Retina (tissue), 1 donor: ENCODE measurements at places on chromosomes 3 and 15.

DNA sequence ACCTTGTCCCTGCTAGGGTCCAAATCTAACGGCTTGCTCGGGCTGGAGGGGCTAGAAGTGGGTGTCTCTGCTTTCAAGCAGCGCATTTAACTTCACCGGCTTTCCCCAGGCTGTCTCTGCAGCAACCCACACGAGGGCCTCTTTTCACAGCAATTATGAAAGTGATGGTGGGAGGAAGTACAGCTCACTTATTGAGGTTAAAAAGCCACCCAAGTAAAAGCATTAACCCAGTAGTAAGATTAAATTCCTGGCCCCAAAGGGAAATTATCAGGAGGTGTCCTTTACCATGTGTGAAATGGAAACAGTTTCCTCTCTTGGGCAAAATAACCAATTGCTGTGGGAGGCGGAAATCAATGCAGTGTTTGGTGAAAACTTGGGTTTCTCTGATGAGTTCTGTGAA is 41.1 kb downstream of the NGRN start:
- no peak for DNase-seq

DNA sequence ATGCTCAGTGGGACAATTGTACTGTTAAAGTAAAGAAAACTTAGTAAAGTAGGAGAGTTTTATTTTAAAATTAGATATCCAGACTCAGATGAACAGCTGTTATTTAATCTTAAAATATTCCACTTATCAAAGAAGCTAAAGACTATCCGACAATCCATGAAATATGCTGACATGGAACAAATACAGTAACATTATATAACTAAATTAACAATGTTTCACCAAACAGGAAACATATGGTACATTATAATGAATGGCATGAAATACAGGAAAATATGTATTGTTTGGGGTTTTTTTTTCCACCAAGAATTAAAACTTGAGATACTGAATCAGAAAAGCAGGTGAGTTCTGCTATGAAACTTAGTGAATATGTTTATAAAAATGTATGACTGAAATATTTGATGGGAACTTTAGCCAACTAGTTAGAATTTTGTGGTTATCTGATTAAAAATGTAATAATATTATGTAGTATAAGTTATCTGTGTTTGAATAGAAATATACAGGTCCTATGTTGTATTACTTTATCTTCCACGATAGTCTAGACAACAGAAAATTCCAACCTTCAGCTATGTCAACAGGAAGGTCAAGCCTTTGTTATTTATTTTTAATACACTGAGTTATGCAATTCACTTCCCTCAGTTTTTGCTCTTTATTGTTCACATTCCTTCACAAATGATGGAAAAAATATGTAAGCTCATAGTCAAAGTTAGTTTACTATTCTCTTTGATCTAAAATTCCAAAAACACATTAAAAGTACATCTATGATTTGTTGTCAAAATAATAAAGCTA is 72.7 kb downstream of the UACA start:
- DNase-seq: no peak

DNA sequence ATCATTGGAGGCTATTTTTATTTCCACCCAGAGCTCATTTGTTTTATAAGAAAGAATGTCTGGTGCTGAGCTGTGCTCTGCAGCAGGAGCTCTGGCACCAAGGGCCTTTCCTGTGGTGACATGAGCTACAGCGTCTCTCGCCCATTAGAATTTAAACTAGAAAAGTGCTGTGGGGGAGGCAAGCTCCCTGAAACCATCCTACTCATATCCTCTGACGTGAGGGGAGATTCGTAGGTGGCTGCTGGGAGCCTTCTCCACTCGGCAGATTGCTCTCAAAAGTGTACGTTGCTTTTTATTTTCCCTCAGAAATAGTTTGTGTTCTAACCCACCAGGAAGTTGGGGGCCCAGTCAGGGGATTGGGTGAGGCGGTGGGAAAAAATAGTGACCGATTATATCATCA is 76.3 kb upstream of the ARHGEF3 start:
- no peak for DNase-seq

DNA sequence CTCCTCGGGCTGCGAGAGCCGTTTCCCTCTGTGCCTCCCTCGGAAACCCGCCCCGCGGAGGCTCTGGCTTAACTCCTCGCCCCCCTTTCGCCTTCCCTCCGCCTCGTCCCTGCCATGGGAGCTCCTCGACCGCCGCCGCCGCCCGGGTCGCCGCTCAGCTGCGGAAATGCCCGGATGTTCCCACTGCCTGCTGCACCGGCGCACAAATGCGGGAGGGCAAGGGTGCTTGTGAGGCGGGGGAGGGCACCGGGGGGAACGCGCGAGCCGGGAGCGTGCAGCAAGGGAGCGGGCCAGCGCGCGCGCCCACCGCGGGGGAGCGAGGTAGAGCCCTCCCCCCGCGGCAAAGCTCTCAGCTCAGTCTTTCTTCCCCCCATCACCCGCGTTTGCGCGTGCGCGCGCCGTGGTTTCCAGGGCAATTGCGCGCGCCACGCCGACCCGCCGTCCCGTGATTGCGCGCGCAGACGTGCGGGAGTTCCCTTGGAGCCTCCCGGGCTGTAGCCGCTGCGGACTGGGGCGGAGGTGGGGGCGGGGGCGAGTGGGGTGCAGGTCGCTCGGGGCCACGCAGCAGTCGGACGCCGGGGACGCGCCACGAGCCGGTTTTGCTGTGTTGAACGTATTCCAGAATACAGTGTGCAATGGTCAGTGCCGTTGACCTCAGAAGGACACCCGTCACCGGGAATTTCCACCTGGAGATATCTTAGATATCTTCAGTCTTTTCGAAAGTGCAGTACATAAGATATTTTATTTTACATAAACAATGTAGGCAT is at the start of gene DMXL2:
Gene DMXL2 (minus strand): TSS at position 168 of the 767 bp plus-strand sequence. CDS start 226 bp downstream, outside the sequence.
- DNase-seq: peak; percentile 97

DNA sequence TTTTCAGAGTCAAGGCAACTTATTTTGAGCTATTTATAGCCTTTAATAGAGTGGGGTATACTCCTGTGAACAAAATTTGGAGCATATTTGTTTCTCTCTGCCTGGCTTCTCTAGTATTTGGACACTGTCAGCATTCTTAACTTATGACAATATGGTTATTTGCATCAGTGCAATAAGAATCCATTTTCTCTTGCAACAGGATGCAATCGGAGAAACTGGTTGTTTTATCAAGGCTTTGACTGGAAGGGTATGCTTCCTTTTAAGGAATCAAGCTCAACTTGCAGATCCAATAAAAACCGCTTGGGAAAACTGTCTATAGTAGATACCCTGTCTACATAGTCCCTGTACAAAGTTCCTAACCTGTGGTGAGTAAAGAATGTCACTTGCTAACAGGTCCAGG is 106.7 kb downstream of the DPH6 start:
- no peak for DNase-seq

DNA sequence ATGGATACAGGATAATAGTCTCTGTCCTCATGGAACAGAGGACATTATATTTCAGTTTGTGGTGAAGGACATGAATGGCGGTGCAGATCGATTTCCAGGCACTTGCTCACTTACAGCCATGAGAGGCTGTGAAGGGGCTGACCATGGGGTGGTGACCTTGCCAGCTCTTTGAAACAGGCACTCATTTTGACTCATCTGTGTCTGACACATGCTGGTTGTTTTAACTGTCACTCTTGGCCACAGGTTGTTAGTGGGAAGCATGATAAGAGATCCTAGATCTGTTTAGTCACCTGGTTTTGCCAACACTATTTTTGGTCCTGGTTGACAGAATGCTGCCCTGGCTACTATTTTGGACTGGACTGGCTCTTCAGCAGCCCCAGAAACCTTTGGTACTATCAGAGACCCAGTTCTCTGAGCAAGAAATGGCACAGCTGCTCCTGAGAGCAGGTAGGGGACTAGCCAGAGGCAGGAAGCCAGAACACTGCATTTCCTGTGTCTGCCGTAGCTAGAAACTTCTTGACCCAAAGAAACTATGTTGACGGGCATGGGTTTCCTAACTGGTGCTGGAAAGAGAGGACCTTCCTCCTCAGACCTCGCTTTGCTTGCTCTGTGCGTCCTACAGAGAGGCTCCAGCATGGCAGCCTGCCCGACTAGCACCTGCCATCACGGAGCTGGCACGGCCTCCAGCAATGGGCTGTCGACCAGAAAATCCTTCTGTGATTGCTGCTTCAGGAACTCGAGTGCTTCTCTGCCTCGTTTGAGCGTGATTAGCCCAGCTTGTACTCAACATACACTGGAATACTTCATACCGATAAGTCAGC is 6.3 kb downstream of the PXYLP1 start:
- no peak for DNase-seq

DNA sequence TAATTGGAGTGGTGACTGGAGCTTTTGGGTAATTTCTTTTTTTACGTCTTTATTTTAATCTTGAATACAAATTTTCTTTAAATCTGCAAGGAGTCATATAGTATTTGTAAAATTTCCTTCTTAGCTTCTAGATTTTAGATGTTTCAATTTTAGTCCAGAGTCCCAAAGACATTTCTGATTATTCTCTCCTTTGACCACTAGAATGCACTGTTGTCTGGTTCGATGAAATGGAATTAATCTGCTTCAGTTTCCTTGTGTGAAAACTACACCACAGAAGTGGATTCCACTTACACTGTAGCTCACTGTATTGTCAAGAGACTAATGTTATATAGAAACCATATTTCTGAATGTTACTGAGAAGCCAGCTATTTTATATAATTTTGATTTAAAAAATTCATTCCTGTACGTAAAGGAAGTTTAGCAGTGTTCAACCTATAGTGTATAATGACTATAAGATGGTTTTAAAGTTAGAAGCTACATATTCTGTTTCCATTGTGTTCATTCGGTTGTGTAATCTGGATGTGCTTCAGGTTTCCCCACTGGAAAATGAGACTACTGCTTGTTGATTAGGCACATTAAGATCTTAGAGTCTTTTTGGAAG is 6.1 kb downstream of the GRAMD1C start:
- peak; percentile 18 for DNase-seq

DNA sequence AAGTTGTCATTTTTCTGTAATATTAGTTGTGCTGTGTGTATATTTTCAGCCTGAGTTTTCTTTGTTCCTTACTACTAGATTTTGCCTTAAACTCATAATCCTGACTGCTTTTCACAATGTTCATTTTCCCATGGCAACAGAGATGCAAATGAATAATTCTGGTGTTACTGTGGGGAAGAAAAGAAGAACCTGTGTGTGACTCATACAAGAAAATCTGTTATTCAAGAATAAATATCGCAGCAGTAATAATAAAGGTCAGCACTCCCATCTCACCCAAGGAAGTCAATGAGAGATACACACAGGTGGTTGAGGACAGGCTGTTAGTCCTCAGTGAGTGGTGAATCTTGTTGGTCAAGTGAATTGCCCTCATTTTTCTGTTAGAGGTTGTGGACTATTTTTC is 656.6 kb upstream of the NAALADL2 start:
- no peak for DNase-seq

GRCh38 chr3:59306436-59306835 is 256.6 kb upstream of the CFAP20DC start:
- DNase-seq: no peak

DNA sequence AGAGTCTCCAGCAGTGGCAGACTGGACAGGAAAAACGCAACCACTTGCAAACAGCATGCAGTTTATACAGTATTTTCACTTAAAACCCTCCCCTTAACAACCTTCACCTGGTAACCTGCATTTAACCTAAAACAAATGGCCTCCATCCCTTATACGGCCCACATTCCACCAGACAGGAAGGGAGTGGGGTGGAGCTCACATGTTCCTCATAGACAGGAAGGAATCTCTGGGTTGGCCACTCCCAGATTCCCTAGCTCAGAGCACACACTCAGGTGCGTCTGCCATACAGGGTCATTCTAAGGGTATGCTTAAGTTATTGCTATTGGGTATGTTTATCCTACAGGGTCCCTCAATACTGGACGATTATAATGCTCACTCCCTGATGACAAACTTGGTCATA is 16.8 kb upstream of the ABHD2 start:
- no peak for DNase-seq

DNA sequence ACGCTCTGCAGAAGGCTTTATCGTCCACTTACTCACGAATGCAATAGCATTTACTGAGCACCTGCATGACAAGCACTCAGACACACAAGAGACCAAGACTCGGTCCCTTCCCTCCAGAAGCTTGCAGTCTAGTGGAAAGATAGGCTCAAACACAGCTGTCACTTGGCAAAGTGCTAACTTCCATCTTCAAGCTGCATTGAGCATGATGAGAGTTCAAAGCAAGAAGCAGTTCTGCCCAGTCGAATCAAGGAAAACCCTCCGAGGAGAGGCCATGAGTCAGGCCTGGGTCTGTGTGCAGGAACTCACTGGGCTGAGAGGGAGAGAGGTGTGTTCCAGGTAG is 51.5 kb downstream of the C3orf20 start:
- DNase-seq: no peak

DNA sequence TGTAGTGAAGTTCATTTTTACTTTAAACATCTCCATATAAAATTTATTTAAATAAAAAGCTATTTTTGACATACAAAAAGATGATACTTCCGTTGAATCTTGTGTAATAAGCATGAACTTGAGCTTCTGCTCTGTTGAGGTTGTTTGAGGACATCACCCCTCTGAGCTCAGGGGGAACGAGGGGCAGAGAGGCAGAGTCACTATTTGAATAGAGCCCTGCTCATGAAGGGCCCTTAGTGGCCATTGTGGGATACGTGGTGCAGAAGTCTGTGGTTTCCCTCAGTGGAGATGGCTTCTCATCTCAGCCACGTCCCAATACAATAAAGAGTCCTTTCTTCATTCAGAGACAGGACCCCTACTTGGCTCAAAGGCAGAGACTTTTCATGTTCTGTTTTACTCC is 10.6 kb downstream of the CEMIP start:
- DNase-seq: no peak

GRCh38 chr3:192215-192929 is 4.2 kb upstream of the CHL1 start:
- DNase-seq: no peak

DNA sequence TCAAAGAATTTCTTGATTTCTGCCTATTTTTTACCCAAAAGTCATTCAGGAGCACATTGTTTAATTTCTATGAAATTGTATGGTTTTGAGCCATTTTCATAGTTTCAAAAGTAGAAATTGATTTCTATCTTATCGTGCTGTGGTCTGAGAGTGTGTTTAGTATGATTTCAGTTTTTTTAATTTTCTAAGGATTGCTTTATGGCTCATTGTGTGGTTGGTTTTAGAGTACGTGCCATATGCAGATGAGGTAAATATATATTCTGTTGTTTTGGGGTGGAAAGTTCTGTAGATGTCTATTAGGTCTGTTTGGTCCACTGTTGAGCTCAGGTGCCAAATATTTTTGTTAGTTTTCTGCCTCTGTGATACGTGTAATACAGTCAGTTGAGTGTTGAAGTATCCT is 487.1 kb upstream of the CBLB start:
- no peak for DNase-seq

DNA sequence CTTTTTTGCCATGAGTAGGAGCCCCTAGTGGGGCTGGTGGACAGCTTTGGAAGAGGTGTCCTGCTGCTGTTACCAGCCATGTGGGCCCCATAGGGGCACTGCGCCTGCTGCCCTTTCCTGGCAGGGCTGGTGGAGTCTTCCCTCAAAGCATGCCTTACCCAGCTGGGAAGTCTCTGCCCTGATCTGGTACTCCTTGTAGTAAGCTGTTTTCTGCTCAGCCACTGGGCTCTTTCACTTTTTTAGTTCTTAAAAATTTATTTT is 26.2 kb downstream of the HMCES start:
- DNase-seq: no peak

GRCh38 chr3:143421556-143421955 is 302.0 kb downstream of the CHST2 start:
- no peak for DNase-seq

- no peak for DNase-seq
Measured at GRCh38 chr3:193560870-193561269, 6.2 kb upstream of the ATP13A4 start.
